ENCODE measurements at places on chromosomes 3 and 15.

- DNase-seq, result no peak
These were observed 110.4 kb downstream of the EDEM1 start for GRCh38 chr3:5297895-5298294.

- no peak for DNase-seq
These were observed 29.6 kb downstream of the ONECUT1 start for GRCh38 chr15:52760562-52760961.

DNA sequence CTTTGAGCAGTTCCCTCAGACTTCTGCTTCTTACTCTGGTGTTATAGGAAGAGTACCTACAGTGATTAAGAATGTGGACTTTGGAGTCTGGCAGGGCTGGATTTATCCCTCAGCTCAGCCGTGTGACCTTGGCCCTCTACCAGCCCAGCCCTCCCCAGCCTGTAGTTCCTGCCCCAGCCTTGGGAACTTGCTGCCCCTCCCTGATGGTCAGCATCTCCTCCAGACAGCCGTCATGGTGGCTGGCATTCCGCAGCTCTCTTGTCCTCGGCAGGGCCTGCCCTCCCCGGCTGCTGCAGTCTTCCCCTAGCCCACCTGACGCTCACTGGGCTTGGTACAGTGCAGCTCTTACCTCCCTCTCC, 21.9 kb upstream of the CPNE9 start:
- DNase-seq, result no peak

DNA sequence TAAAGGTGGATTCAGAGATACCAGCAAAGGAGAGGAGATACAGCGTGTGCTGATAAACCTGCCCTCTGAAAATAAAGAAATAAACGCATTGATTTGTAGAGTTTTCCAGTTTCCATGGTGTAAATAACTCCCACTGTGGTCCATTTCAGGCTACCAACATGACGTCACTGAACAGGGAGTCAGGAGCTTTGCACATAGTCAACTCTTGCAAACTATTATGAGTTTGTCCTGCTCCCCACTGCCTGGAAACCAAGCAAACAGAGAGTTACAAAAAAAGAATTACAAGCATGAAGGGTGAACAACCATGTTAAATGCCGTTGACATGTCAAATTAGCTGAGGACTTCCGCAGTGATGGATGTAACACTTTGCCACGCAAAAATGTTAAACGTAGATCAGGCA, 70.4 kb upstream of the GATA2 start:
- DNase-seq, result no peak

- DNase-seq, result no peak
These were observed 25.7 kb upstream of the APH1B start for GRCh38 chr15:63251701-63252100.

DNA sequence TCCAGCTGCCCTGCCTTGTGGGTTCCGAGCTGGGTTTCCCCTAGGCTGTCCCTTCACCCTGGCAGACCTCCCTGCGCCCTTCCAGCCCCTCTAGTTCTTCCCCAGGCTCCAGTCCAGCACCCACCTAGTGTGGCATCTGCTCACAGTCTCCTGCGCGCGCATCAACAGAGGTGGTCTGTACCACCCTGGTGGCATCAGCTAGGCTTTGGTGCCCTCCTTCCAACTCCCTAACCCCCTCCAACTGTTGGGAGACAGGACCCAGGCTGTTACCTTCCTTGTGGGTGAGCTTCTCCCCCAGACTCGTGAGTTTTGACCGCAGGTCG, 8.0 kb downstream of the CALML4 start:
- no peak for DNase-seq

GRCh38 chr15:52717481-52717880, 38.3 kb upstream of the ATOSA start:
- no peak for DNase-seq

DNA sequence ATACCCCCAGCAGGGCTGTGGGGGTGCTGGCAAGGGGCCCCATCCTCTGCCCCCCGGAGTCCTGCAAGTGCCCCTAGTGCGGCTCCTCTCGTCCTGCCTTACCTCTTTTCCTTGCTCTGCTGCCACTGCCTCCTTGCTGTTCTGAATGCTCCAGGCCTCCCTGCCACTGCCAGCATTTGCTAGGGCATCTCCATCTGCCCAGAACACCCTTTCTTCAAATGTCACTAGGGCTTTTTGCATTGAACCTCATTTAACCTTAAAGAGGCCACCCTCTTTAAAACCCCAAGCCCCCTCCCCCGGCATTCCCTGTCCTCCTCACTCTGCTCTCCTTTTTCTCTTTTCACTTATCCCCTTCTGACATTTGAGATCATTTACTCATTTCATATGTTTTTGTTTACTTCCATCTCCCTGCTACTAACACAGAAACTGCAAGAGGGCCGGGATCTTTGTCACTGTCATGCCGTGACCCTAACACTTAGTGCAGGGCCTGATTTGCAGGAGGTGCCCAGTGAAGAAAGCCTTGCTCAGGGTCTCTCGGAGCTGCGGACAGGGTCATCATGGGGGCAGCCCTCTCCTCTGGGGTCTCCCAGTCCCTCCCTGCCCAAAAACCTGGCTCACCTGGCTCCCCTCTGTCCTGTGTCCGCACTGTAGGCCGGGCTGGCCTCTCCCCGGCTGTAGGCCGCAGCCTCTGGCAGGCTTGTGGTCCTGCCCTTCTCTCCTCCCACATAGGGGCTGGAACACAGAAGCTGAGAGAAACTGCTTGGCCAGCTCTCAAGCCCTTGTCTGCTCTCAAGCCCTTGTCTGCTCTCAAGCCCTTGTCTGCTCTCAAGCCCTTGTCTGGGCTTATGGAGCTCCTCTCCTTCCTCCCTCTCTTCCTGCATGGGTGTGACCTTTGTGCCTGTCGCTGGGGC, at the start of gene ACOX2:
TSS of gene ACOX2 (minus strand) at position 690 of the 911 bp plus-strand sequence. CDS start 2,084 bp downstream, outside the sequence.
- DNase-seq, result no peak

DNA sequence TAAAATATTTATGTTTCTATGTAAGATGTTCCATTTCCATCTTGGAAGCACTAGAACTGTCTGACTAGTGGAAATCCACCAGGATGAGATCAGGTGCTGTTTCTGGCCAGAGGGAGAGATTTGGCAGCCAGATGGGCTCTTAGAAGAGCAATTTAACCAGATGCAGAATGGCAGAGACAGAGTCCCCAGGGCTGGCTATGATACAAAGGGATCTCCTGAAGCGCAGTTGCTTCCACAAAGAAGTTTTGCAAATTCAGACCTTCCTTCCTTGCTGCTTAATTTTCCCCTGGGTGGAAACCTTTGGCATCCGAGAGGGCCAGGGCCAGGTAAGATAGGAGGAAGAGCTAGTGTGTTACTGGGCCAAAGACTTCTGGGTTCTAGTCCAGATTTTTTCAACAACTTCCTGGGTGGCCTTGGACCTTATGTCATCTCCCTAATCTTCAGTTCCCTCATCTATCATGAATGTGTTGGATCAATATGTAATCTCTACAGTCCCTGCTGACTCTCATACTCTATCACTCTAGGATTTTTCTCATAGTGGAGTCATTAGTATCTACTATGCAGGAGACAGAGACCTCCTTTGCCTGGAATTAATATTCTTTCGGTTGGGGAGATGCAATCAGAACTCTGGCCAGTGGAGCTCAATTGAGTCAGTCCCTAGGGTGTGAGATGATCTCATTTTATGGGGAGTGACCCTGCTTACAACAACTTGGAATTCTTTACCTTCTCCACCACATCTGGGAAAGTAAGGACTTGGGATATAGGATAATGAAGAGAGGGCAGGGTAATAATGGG, 41.1 kb upstream of the NDUFB4 start:
- DNase-seq, result no peak

- DNase-seq, result peak; percentile 40
These were observed 160.8 kb upstream of the TLE3 start for GRCh38 chr15:70258369-70259027.

DNA sequence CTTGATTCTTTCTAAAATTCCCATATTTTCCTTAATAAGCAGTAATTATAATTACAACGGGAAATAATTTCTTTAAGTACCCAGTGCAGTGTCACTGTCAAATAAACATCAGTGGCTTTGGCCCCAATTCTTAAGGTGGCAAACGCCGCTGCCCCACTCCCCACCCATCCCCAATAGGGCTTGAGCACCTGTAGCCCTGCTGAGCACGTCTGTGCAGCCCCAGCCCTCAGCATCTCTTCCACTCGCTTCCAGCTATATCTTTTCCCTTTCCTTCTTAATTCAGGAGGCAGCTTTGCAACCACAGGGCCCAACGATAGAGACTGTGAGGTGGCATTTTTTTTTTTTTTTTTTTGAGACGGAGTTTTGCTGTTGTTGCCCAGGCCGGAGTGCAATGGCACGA, 9.0 kb downstream of the PPM1M start:
- DNase-seq, result no peak

GRCh38 chr15:59622289-59622688, 10.7 kb downstream of the GCNT3 start:
- peak; percentile 3 for DNase-seq

DNA sequence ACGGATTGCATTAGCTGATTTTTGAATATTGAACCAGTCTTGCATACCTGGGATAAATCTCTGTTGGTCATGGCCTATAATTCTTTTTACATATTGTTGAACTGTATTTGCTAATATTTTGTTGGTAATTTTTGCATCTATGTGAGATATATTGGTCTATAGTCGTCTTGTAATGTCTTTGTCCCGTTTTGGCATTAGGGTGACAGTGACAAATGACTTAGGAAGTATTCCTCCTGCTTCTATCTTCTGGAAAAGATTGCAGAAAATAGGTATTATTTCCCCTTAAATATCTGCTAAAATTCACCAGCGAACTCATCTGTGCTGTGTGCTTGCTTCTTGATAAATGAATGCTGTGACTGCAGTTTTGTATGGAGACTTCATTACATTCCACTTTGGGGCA, 23.7 kb downstream of the MUC20 start:
- no peak for DNase-seq

GRCh38 chr3:44962621-44963393, 13.2 kb downstream of the ZDHHC3 start:
- DNase-seq, result no peak

GRCh38 chr3:81437683-81438082, 323.8 kb downstream of the GBE1 start:
- no peak for DNase-seq

DNA sequence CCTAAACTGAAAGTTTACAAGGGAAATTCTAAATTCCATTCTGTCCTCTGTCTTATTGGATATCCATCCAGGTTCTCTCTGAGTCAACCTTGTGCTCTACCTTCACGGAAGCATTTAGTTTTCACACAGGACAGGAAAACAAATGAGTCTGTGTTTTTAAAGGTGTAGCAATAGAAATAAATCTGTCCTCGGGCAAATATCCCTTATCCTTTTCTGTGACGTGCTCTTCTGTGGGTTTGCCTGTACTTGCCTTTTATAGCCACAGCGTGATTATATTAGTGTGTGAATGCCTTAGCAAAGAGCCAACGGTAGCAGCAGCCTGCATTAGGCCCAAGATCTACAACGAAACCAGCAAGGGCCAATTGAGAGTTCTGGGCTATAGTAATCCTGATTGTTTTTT, 127.2 kb upstream of the PLSCR5 start:
- no peak for DNase-seq

DNA sequence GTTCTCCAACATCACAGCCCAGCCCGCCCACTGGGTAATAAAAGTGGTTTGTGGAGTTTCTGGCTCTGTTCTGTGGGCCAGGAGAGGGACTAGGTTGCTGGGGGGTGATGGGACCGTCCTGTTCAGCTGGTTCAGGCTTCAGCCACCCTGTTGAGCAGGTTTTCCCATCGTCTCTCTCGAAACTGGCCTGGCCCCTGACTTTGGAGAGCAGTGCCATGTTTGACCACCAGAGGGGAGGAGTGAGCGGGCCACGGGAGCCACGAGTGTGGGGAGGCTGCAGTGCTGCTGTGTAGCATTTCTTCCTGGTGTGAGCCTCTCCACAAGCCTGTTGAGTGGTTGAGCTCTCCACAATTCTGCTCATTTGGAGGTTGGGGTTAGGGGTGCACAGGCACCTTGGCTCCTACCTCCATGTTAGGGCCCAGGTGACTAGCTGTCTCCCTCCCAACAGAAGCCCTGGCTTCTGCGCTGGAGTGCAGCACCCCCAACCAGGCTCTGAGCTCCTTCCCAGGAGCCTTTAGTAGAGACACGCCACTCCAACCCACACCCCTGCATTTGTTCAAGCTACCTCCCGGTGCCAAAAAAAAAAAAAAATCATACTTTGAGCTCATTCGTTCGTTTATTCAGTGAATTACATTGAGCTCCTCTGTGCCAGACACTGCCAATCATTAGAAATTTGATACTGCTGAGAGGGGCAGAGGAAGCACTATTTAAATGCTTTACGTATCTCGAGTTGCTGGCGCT, 13.9 kb downstream of the SPINT1 start:
- peak; percentile 76 for DNase-seq

DNA sequence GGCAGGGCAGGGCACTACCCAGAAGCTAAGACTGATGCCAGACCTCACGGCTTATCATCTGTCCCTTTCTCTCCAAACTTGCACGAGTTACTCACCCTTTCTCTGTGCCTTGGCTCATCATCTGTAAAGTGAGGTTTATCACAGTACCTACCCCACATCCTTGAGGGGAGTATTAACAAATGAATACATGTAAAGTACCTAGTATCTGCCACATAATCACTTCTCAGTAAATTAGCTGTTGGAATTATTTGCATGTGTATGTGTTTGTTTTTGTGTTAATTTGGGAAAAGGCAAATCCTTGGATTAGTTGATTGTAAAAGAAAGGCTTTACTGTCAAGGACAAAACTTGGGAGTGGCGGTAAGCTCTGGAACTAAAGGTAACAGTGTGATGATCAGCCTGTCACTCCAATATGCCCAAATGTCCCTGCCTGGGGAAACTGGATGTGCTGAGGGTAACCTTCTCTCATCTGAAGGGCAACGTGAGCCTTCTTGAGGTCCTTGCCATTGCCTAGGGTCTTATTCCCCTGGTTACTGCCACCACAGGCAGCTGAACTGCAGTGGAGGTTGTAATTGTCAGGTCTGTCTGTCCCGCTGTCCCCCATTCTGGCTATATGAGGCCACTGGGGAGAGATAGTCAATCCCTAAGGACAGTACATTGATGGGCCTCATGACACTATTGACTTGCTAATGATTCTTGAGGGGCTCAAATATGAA, 269.4 kb downstream of the CLSTN2 start:
- DNase-seq, result no peak

GRCh38 chr3:184942735-184943134, 130.8 kb downstream of the VPS8 start:
- DNase-seq, result no peak

DNA sequence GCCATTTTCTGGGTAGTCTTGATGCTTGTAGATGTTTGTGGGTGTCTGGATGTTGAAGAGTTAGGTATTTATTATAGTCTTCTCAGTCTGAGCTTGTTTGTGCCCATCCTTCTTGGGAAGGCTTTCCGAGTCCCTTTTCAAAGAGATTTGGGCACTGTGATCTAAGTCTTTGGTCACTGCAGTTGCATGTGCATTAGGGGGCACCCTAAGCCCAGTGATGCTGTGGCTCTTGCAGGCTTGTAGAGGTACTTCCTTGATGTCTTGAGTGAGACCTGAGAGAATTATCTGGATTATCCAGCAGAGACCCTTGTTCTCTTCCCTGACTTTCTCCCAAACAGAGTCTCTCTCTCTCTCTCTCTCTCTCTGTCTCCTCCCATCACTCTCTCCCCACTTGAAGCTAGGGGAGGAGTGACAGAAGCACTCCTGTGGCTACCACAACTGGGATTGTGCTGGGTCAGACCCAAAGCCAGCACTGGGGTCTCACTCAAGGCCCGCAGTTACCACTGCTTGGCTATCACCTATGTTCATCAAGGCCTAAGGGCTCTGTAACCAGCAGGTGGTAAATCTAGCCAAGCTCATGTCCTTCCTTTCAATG, 68.5 kb downstream of the TMCO5A start:
- no peak for DNase-seq
